CD4-positive, alpha-beta T cell treated with Interleukin-15 for 4 hours (primary cell): ENCODE measurements at places on chromosomes 13 and 19.

DNA sequence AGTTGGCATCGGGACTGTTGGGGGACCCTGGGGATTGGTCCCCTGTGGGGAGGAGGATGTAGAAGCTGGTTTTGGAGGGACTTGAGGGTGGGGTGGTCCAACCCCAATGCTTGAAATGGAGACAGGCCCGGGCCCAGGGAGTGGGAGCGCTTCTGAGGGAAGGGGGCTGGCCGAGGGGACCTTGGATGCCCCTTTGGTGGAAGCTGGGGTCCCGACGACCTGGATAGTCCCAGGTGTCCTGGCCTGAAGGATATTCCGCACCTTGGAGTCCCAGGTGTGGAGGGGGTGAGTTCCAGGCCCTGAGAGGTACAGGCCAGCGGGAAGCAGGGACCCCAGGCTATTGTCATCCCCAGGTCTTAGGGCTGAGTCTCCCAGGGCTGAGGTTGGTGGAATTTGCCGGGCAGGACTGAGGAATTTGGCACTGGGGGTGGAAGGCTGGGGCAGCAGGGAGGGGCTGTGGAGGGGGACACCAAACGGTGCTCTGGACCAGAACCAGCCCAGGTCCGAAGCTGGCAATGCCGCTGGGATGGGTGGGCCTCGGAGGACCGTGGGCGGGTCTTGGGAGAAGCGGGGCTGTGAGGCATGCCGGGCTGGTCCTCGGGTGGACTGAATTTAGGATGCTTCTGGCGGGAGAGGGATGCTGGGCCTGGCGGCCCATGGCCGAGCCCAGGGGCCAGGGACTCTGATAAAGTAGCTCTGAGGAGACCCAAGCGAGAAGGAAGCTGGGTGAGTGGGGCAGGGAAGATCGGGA lies 1.8 kb downstream of the HDGFL2 start:
- DNase-seq = no peak

- DNase-seq = no peak
Measured at GRCh38 chr13:74325106-74325505, 190.9 kb upstream of the KLF12 start.

GRCh38 chr13:111337206-111337605 lies 16.8 kb downstream of the TEX29 start:
- DNase-seq = no peak

- no peak for DNase-seq
Measured at GRCh38 chr13:106506286-106506685, 29.2 kb downstream of the EFNB2 start.

DNA sequence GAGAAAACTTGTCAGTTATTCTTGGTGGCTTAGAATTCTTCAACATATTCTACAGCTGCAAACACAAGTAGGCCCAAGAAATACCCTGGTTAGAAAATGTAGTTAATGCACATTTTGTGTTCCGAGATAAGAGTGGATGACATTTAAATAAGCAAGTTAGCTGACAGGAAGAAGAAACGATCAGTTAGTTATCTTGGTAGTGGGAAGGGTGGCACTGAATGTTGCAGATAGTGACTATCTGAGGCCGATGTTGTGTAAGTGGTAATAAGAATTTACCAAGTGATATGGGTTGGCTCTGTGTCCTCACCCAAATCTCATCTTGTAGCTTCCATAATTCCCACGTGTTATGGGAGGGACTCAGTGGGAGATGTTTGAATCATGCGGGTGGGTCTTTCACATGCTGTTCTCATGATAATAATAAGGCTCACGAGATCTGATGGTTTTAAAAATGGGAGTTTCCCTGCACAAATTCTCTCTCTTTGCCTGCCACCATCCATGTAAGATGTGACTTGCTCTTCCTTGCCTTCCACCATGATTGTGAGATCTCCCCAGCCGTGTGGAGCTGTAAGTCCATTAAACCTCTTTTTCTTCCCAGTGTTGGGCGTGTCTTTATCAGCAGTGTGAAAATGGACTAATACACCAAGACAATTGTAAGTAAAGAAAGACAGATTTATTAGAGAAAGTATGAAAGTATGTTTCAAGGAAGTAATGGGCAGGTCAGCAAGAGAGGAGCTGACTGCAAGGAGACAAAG lies 10.9 kb upstream of the AKAP11 start:
- DNase-seq = no peak

GRCh38 chr19:39126312-39127187 lies 964 bp downstream of the PAK4 start:
- DNase-seq = no peak

DNA sequence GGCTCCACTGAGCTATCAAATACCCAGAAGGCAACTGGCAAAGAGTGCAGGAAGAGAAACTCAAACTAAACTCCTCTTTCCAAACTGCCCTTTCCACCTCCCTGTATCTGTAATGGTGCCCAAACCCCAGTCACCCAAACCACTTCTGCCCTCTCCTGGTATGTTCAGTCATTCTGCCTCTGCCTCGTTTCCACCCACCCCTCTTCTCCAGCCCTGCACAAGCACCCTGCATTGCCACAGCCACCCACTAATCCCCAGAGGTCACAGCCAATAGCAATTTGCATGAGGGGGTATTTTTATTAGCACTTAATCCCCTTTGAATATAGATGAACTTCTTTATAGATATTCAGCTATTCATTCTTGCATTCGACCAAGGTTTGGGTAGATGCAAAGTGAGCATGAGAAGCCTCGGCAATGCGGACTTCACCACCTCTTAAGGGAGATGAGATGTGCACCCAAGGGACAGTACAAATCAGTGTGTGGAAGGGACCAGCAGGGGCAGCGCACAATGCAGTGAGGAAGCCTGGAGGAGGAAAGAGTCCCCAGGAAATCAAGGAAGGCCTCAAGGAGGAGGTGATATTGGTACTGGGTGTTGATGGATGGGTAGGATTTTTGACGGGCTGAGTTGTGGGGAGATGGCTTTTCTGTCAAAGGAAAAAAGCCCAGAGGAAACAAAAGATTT lies 12.4 kb downstream of the TMEM272 start:
- DNase-seq = peak; percentile 73

DNA sequence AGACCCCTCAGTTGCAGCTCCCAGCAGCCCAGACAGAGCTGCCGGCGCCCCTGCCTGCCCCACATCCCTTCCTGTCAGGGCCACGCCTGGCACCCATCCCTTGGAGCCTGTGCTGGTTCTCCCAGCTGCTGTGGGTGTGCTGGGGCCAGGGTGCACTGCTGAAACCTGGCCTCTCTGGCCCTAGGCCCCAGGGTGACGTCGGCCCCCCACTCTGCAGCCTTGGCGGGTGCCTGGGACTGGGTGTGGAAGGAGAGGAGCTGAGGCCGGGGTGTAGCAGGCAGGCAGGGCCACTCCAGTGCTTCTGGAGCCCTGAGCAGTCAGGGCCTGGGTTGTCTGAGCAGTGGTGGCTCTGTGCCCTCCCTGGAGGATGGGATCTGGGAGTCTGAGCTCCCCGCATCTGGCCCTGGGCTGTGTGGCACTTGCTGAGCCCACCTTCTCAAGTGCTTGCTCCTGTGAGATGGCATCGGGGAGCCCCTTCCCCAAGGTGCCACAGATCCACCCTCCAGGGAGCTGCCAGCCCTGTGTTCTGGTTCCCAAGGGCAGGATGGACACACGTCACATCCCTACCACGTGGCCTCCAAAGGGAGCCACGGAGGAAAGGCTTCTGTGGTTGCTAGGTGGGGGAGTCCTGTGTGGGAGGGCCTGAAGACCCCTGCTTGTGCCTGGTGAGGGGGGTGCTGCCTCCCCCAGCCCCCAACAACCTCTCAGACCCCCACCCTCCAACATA lies 5.2 kb downstream of the PLEKHJ1 start:
- DNase-seq = no peak

DNA sequence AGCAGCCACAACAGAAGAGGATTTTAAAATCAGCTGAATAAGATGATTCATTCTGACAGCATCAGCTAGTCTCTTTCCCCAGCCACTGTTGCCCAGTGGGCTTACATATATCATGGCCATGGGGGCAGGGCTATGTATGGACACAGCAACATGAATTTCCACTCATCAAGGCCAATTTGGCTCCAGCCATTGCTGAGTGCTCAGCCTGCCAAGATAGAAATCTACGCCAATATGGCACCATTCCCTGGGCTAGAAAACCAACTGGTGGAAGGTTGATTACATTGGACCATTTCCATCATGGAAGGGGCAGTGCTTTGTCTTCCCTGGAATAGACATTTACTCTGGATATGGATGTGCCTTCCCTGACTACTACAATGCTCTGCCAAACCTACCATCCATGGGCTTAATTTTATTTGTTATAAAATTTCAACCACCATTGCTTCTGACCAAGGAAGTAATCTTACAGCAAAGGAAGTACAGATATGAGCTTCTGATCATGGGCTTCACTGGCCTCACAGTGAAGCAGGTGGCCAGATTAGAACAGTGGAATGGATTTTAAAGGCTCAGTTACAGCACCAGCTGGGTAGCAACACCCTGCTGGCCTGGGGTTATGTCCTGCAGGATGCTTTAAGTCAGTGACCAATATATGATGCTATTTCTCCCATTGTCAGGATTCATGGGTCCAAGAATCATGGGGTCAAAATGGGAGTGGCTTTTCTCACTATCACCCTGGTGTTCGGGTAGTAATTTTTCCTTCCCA lies 9.8 kb upstream of the ALOX5AP start:
- DNase-seq = no peak

DNA sequence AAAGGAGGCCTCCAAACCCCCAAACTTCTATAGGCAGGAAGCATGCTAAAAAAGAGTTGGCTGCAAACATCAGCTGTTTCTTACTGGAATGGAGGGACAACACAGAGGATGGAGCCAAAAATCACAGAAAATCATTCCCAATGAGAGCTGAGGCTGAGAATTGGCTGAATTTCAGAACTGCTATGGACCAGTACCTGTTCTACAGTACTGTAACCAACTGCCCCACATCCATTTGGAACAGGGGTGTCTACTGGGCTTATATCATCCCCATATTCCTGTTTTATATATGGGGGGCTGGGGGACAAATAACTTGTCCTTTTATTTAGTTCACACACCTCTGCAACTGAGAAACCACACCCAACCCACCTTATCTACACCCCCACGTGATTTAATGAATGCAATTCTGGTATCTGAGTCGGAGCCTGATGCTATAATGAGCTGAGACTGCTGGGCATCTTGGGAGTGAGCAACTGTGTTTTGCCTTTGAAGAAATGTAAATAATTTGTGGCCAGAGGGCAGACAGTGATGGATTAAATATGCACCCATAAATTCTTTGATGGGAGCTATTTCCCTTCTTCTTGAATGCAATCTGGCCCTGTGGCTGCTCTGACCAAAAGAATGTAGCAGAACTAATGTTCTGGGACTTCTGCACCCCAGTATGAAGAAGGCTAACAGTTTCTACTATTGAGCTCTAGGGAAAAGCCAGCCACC lies 82.6 kb downstream of the TBC1D4 start:
- no peak for DNase-seq

- DNase-seq = no peak
Measured at GRCh38 chr13:33032037-33032625, 15.9 kb downstream of the KL start.

GRCh38 chr13:86397635-86398034 lies 598.4 kb upstream of the SLITRK6 start:
- no peak for DNase-seq

DNA sequence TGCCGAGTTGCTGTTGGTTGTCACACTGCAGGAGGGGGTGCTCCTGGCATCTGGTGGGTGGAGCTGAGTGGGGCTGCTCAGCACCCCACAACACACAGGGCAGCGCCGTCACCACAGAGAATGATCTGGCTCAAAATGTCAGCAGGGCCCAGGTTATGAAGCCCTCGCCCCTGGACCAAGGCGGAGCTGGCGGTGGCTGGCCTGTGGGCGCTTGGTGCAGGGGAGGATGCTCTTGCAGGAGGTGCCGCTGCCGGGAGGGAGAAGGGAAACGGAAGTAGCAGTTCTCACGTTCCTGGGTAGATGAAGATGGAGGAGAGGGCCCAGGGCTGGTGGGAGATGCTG lies 14.2 kb upstream of the LENG8 start:
- DNase-seq = no peak

DNA sequence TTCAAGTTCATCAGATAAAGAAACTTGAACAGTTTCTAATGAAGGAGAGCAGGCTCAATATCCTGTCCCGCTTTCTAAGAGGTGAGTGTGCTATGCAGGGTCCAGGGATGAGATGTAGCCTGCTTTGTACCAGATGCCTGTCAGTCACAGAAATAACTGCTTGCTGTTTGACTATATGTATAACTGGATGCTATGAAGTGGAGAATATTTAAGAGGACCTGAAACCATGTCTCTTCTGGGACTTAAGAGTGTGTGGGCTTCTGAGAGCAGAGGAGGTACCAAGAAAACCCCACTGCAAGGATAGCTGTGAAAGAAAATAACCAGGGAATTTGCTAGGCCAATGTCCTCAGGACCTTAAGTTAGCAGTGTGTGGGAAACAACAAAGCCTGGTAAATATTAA lies 246.3 kb upstream of the RFC3 start:
- no peak for DNase-seq

DNA sequence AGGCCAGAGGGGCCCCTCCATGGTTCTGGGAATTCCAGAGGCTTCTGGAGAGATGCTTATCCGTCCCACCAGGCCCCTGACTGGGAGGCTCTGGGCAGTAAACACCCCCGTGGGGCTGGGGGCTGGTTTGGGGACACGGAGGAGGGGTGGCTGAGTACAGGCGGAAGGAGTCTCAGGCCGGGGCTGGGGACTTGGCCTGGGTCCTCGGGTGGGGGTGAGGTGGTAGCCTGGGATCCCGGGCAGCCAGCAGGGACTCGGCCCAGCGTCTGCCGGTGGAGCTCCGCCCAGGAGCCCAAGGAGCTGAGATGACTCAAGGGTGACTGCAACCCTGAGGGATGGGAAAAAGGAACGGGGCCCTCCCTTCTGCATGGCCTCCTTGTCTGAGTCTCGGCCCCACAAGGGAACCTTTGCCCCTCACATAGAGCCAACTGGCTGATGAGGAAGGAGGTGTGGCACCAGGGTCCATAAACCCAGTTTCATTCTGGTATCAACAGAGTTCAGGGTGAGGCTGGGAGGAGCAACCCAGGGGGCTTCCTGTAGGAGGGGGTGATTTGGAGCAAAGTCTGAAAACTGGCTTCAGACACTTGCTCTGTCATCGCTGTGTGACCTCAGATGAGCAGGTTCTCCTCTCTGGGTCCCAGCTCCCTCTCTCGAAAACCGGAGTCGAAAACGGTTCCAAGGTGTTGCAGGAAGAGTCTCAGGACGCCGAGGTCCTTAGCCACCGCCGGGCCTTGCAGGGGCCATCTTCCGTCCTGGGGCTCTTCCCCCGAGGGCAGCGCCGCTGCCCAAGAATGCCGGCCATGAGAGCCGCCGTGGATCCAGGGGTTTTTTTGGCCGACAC lies 809 bp downstream of the MISP start:
- DNase-seq = no peak

DNA sequence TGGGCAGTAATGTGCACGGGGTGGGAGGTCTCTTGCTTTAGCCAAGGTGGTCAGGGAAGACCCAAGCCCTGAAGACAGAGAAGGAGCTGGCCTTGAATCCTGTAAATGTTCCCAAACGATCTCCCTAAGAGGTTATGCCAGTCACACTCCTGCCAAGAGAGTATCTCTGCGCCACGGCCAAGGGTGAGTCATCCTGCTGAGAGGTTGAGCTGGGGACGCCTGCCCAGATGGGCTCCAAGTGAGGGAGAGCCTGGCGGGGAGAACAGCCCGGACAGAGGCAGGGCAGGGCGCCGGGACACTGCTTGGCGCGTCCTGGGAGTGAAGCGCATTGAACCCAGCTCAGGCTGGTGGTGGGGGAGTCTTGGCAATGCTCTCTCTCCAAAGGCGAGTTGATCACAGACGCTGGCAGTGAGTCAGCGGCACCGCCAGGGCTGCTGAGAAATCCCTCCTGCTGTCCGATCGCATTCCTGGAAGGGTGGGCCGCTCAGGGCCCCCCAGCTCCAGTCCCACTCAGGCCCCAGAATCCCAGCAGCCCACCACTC lies 16.4 kb downstream of the SULT2B1 start:
- no peak for DNase-seq

- peak; percentile 23 for DNase-seq
Measured at GRCh38 chr19:11767633-11768133, 883 bp downstream of the ZNF441 start.
